ENCODE measurements at places on chromosomes 3 and 15.

DNA sequence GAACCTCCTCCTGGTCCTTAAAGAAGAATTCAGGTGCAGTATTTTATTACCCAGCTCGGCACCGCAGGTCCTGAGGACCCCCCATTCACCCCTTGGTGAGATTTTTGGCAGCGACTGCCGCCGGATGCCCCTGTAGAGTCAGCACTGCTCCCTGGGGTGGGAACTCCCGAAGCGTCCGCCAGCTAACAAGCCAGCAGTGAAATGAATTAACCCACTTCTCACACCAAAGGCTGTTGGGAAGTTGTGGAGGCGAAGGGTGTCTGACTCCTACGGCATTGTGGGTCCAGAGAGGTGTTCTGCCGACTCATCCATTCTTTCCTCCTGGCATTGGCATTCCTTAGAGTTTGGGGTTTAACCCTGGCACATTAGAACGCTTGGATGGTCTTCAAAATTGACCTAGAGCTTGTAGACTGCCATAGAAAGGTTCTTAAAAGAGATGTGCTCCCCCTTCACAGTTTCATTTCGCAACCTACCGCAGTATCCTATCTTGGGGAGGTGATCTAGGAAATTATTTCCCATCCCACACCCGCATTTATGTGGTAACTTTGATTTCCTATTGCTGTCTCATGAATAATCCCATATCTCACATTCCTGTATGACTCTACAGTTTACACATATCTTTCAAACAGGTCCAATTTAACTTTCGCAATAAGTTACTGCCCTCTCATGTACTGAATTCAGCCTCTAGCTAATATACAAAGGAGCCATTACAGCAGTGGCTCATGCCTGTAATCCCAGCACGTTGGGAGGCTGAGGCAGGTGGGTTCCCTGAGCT lies 879 bp upstream of the EIF5A2 start:
- DNase-seq = no peak

DNA sequence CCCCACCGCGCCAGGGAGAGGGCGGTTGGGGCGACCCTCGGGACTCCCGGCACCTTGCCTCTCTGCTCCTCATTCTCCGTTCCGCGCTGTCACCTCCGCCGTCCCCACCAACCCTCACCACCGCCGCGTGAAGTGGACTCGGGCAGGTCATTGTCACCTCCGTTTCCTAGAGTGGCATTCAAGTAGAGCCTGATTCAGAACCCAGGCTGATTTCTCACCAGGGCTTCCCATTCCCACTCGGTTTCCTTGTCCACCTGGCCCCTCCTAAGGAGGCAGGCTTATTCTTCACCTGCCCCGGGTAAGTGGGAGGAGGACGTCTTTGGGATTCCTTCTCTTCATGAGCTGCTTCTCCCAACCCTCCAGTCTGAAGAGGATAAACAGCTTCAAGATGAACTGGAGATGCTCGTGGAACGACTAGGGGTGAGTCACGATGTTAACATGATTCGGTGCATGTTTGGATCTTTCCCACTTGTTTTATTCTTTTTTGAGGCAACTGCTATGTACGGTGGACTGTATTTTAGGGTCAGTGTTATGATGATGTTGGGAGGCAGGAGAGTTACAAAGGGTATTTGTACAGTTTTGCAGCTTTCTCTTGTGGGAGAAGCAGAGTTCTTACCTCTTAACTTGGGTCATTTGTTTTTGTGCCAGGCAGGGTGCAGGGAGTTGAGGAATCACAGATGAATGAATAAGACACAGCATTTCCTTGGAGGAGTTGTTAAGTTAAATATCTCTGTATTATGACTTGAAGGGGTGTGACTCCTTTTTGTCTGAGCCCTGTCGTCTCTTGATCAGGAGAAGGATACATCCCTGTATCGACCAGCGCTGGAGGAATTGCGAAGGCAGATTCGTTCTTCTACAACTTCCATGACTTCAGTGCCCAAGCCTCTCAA lies 692 bp downstream of the PSMD2 start:
- no peak for DNase-seq

DNA sequence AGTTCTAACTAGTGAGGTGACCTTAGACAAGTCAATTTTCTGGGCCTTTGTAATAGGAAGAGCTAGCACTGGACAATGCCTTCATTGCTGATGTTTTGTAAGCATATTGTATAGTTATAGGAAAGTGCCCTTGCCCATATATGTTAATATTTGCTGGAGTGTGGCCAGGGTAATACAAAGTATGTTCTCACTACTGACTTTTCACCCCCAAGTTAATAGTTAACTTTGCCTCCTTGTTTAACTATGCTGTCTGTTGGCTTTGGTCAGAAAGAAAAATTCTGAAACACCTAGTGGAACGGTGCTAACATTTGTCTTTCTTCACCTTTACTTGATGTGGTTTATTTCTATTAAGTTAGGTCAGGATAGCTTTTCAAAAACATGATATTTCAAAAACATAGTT lies 287.4 kb upstream of the CTNNB1 start:
- no peak for DNase-seq

DNA sequence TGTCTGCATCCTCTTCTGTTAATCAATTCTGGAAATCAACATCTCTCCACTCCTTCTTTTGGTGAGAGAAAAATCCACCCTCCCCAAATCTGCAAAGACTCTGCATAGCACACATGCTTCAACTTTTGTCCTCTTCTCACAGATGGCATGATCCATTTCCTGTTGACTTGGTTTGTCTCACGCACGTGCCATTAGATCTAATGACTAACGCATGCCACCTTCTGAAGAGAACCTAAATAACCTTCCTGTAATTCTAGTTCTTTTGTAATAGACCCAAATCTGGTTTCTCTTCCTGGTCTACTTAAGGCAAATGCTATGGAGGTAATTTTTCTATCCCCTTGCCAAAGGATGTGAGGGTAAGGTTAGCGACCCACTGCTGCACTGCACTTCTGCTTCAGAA lies 51.0 kb upstream of the ATOSA start:
- DNase-seq = no peak

DNA sequence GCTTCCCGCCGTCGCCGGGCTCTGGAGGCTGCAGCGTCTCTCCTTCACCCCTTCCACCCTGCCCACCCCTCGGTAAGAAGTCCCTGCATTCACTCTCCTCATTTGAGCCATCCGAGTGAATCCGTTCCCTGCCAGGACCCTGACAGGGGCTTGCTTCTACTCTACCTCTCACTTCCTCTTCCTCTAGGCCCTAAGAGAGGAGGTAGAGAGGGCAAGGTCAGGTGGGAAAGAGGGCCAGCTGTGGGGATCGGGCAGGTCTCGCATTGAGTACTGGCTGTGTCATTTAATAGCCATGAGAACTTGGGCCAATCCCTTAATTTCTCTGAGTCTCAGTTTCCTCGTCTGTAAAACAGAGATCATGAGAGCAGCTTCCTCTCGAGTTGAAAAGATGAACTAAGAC lies 283.6 kb downstream of the UACA start:
- DNase-seq = no peak

DNA sequence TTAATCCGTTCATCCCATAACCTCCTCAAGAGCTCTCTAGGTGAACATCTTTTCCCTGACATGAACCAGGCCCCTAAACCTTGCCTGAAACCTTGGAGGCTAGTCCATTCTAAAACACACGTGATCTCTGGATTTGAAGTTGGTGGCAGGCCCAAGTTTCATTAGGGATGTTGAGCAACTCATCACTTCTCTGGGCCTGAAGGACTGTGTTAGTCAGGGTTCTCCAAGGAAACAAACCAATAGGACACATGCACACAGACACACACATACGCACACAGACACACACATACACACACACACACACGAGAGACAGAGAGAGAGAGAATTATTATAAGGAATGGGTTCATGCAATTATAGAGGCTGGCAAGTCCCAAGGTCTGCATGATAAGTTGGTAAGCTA lies 31.9 kb downstream of the ACAN start:
- no peak for DNase-seq

DNA sequence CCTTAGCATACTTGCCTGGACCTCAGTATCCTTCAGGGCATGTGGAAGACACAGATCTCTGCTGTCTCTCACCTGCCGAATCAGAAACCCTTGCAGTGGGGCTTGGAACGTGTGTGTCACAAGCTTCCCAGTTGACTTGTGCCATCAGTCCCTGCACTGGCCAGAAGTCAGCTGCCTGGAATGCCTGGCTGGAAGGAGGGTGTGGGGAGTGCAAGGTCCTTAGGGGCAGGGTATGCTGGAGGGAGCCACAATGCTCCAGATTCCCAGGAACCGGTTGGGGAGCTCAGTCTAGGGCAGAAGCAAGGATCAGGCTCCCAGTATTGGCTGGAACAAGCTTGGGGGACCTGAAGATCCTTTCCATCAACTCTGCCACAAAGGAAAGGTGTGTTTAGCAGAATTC lies 27.1 kb downstream of the SPSB4 start:
- DNase-seq = no peak

- no peak for DNase-seq
Measured at GRCh38 chr3:42780892-42781700, 8.0 kb upstream of the CCDC13 start.

GRCh38 chr3:187130346-187131066 lies 8.8 kb downstream of the RPL39L start:
- no peak for DNase-seq
